Transverse colon (tissue), 4 donors: ENCODE measurements at places on chromosomes 5 and 9. TPM values are rescaled to one million over a fixed set of nuclear protein-coding genes. Genes with fewer than 3 reads are reported as not detected.

- DNase-seq = no peak
Observed at GRCh38 chr5:159620853-159621540, 290.7 kb upstream of the IL12B start.

The PPIC gene
- total RNA-seq = 10.1 TPM

The MYMK gene
- total RNA-seq = not detected

GRCh38 chr5:97142521-97143254 lies at the start of gene LIX1:
Gene LIX1 (minus strand): TSS chr5:97142611. CDS start chr5:97142576, 35 bp downstream.
- peak; percentile 26 for DNase-seq
